ENCODE measurements at places on chromosomes 2 and 18.

- DNase-seq = peak; percentile 69
These were observed 47.5 kb upstream of the STAM2 start for GRCh38 chr2:152222975-152223637.

DNA sequence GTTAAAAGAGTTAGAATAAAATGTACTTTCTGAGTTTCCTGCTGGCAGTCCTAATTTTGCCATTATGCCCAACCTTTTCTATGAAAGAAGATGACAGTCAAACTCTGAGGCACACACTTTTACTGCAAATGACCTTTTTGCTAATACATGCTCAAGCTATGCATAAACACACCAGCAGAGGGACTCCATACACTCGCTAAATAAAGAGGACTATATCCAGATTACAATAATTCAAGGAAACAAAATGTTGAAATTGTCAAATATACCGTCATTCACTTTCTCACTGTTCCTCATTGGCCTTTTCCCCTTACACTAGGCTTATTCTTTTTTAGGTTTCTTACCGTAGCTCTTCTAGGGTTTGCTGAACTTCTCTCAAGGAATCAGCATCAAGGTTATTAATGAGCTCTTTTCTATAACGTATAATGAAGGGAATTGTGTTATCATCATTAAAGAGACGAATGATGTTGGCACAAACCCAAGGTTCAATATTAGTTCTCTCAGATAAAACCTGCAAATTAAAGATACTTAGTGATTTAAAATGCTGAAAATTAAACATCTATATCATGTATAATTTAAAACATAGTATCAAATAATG, 25.7 kb downstream of the SRBD1 start:
- DNase-seq = no peak

DNA sequence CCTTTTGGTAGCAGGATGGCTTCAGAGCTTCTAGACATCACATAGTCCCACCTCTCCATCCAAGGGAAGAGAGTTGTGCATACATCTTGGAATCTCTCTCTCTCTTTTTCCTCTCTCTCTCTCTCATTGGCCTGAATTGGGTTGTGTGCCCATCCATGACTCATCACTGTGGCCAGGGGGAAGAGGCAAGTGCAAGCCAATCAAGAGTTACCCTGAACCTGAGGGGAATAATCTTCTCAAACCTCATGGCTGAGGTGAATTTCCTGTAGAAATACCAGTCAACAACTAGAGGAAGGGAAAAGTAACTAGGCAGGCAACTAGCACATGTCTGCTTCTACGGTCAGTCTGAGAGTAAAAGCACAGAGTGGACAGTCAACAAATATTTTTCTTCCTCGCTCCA, 7.3 kb upstream of the CHN1 start:
- DNase-seq = no peak

GRCh38 chr2:8693157-8693821, 11.4 kb downstream of the ID2 start:
- no peak for DNase-seq

DNA sequence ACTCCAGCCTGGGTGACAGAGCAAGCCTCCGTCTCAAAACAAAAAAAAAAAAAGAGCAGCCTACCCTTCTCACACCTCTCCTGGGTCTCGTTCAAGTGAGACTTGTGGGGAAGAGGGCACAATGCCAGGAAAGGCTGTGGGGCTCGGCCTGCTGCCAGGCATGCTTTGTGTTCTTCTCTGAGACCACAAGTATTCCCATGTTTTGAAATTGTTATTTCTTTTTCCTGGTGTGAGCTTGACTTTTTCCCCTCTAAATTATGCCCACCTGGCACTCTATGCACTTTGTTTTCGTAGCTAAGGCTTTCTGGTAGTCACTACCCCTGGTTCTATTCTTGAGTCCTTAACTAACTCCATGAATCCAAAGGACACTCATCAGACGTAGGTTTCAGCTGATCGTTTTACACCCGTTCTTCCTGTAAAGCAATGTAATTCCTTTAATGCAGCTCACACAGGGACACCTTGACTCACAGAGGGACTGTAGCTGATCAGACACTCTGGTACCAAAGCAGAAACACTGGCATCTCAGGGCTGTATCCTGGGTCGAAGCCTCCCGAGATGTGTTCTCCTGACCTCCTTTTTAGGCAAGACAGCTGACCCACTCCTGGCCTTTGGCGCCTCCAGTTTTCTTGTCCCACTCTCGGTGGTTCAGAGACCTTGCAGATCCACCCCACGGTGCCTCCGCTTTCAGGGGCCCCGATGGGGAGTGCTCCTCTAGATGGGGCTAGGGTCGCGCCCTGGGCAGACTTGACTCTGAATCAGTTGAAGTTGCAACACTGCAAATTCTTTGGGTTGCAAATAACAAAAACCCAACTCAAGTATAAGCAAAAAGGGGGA, 193.3 kb upstream of the AGAP1 start:
- DNase-seq = no peak

DNA sequence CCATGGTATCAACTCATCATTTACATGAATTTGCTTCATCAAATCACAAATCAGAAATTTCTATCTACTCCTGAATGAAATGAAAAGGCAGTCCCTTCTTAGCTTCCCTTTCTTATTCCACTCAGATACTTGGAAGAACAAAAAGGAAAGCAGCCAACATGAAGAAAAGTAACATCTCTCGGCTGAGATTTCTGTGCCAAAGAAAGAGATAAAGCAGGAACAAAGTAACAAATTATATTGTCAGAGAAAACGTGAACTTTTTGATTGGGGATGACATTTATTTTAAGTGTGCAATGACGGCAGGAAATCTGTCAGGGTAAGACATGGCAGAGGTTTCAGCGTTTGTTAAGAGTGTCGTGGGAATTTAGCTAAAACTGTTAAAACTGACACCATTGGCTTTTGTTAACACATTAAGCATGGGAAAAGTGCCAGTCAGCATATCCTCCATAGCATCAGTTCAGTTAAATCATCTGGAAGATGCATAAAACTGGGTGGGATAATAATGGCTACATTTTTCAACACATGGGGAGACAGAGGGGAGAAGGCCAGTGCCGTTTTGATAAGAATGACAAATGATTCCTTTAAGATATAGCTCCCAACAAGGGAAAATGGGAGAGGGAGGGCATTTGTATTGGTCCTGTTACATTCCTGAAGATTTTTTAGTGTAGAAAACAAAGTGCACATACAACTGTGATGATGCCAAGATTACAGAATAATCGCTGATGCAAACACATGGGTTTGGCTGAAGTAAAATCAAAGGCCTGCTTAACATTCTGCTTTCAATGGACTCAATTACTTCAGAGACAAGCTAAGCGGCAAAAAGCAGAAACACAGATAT, 211.6 kb downstream of the ZNF521 start:
- DNase-seq = no peak

DNA sequence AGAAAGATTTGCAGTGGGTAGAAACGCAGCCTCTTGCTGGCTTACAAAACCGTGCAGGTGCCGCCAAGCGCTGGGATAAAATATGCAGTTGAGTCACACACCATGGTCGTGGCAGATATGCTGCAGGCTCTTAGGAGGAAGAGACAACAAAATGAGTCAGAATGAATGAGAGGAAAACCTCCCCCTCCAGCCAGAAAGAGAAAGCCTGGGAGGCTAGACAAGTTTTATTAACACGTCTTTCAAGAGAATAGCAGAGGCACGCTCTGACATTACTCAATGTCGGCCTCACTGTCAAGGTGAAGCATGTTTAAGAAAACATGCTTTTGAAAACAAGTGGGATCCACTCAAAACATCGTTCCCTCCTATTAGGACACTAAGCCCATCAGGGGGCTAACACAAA, 37.1 kb upstream of the ZCCHC2 start:
- DNase-seq = no peak

DNA sequence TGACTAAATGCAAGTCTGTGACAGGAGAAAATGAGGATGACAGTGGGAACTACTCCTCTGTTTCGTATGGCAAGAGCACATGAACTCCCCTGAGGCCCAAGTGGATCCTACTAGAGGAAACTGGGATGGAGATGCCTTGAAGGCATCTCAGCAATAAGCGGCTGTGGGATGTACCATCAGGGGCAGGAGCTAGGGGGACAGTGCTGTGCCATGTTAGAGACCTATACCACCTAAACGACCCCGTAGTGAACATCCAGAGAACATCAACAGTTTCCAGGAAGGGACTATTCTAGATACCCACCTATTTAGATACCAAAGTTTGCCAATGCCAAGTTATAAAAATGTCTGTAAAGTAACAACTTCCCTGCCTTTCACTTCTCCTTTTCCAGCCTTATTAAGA, 860.8 kb upstream of the ACVR2A start:
- no peak for DNase-seq

DNA sequence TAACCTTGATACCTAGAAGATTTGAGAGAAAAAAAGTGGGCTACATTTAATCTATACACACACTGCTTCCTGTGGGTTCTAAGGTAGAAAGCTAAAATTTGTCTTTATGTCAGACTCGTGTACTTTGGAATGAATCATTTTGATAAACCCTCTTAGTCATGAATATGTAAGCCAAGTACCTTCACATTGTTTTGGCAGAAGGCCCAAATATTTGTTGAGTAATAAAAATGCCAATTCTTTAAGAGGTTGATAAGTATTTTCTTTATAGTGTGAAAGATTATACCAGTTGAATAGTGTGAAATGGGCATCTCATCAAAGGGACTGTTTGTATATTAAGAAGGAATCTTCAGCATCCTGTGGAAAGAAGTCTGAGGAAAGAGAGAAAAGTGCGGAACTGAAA, 1464.7 kb upstream of the ZEB2 start:
- no peak for DNase-seq

DNA sequence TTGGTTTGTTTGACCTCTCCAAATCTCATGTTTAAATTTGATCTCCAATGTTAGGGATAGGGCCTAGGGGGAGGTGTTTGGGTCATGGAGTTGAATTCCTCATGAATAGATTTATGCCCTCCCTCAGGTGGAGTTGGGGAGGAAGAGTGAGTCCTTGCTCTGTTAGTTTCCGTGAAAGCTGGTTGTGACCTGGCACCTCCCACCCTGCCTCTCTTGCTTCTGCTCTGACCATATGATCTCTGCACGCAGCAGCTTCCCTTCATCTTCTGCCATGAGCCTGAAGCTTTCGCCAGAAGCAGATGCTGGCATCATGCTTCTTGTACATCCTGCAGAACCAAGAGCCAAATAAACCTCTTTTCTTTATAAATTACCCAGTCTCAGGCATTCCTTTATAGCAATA, 231.6 kb upstream of the ERBB4 start:
- no peak for DNase-seq

DNA sequence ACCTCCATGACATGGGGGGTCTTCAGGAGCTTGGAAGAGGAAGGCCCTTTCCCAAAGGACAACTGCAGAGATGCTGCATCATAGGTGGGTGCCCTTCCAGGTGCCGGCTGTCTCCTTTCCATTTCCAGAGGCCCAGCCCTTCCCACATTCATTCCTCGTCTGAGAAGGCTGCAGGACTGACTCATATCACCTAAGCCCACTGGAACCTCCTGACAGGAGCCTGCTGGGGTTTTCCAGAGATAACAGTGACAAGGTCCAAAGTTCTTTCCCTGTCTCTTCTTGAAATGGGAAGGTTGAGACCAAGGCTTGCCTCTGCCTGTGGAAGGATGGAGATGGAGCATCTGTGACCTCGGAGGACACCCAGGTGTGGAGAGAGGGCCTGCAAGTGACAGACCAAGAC, 3.6 kb upstream of the PRSS56 start:
- no peak for DNase-seq

DNA sequence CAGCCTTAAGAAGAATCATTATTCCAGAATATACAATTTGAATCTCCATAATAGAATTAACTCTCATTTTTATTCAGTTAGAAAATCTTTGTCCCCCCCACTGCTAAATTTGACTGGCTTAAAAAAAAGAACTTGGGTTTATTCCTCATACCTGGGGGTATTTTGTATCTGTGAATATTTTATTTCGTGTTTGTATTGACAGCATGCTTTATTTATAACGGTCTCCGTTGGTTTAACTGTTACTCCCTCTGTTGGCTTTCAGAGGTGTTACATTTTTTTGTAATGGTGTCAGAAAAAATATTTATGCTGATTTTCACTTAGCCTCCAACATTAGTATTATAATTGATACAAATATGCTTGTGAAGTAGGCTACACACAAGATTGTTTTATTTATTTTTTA, 109.1 kb downstream of the HAUS1 start:
- DNase-seq = no peak

GRCh38 chr2:9758741-9759140, 84.5 kb upstream of the TAF1B start:
- no peak for DNase-seq

GRCh38 chr2:207090389-207090788, 75.4 kb downstream of the KLF7 start:
- no peak for DNase-seq

DNA sequence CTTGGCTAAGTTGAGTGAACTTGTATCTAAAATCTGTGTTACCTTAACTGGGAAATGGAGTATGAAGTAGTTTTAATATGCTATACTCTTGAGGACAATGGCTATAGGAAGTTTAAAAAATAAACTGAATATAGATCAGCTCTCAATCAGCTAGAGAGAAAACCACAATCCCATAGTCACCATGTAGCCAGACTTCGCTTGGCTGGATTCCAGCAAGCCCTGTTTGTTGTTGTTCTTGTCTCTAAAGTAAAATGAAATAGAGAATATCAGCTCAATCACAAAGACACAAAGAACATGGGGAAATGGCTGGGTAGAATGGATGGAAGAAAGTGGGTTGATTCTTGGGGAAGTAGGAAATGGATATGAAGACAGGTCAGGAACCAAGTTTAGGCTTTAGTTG, 234.9 kb downstream of the PHLPP1 start:
- DNase-seq = no peak

DNA sequence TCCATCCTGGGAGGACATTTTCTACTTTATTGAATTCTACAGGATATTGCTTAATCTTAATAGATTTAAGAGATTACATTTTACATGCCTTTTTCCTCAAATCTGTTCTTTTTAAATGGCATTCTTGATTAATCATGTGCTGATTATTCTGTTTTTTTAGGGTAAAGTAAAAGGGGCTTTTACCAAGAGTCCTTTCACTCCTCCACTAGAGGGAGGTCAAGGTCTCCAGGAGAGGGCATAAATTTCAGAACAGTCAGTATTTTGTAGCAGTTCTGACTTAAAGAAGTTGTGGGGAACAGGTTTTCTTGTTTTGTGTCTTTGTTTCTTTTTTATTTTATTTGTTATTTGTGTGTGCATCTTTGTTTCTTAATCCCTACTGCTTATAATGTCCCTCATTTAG, 25.4 kb downstream of the WDR75 start:
- no peak for DNase-seq

Data from Right ventricle myocardium inferior (tissue), 1 donor.